ENCODE measurements at places on chromosomes 3 and 15.

- no peak for DNase-seq
Measured at GRCh38 chr3:13268120-13268519, 152.0 kb downstream of the NUP210 start.

GRCh38 chr3:142009029-142009428, 132.6 kb downstream of the ATP1B3 start:
- no peak for DNase-seq

- DNase-seq = no peak
Measured at GRCh38 chr3:164458986-164459385, 619.3 kb downstream of the SI start.

- DNase-seq = no peak
Measured at GRCh38 chr3:141746962-141747361, 8.9 kb downstream of the RNF7 start.

GRCh38 chr15:74221399-74222239, 14.5 kb upstream of the CCDC33 start:
- no peak for DNase-seq

- DNase-seq = no peak
Measured at GRCh38 chr3:106025151-106025722, 156.4 kb upstream of the CBLB start.

DNA sequence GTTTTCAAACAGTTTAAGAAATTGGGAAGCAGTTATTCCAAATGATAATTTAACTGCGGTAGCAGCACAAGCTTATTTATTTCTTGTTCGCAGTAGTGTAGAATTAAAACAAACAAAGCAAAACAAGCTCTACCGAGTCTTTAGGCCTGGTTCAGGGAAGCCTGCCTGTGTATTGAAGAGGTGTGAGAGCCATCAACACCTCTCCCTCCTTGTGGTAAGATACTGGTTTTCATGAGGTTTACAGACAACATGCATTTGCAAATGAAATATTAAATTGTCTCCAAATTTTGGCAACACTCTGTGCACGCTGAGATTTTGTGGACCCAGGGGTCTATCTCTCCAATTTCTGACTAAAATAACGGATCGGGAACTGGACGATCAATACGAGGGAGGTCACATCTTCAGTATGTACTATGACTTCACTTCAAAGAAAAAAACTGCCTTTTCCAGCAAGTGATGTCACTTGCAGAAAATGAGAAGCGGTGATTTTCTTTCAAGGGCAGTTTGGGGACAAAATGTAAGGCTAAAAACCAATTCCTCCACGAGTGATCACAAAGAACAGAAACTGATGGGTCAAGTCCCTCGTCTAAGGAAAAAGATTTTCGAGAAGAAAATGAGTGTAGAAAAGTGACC, 721 bp downstream of the ATR start:
- no peak for DNase-seq

All from GM13976 (cell line).